NCI-H1105 treated with DMSO at 0.1 percent for 48 hours (cell line): ENCODE measurements at places on chromosomes 7 and 10.
A peak's percentile ranks its signal among the peaks of the same experiment; 100 is the strongest.

DNA sequence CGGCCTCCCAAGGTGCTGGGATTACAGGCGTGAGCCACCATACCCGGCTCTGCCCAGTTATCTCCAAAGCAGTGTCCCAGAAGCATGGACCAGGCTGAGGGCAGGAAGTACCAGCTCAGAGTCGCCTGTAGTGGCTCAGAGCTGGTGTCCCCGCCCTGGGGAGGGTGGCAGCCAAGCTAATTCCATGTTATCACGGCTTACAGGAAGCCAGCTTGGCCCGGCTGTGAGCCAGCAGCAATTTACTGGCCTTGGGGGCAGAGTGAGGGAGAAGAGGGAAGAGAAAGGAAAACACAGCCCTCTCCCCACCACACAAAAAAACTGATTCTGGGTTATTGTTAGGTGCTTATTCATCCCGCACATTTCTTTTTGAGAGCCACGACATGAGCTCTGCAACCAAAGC lies 88.1 kb downstream of the HIP1 start:
- no peak for DNase-seq

DNA sequence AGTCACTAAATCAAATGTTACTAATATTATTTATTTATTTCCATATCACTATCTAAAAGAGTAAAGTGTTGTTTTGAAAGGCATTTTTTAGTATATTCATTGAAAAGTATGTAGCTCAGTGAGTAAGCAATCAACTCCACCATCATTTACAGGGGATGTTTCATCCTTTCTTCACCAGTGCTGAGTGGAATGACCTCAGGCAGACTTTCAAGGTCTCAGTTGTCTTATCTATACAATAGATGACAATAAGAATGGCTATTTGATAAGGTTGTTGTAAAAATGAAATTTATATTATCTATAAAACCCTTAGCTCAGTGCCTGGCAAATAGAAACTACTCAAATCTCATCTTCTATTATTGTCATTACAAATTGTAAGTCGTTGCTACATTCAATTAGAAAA lies 204.3 kb upstream of the CSTF2T start:
- DNase-seq: no peak

DNA sequence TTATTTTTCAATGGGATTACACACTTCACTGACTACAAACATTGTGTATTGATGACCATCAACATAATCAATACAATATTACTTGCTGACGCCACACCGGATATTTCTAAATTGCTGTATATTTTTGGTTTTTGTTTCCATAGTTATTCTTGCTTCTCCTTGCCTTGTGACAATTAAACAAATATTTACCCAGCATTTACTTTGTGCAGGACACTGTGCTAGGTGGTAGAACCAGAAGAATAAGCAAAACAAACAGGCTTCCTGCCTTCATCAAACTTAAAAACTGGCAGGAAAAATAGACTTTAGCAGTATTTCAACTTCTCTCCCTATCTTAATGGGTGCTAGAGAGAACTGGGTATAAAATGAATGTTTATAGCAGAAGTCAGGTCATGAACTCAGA lies 50.6 kb downstream of the ZNF277 start:
- no peak for DNase-seq

DNA sequence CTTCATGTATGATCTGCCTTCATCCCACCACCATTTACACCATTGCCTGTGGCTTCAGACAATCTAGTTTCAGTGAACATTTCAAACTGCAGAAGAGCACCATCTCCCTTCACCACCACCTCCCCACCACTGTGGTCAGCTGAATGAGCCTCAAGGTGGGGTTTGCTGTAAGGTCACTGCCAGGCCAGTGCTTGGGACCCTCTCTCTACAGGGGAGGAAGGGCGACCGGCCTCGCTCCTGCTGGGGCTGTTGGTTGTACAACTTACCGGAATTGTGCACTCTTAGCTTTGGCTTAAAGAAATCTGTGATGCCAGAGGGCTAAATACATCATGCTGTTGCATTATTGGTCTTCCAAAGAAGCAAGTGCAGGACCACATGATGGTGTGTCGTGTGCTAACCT lies 26.6 kb downstream of the PFKP start:
- DNase-seq: no peak

- peak; percentile 61 for DNase-seq
These were observed 228.0 kb downstream of the TWIST1 start for GRCh38 chr7:18889436-18889835.

GRCh38 chr10:93566435-93567276 lies at the start of gene FFAR4:
FFAR4 (plus strand) TSS chr10:93566665; CDS start chr10:93566721, 56 bp downstream.
- peak; percentile 36 for DNase-seq

DNA sequence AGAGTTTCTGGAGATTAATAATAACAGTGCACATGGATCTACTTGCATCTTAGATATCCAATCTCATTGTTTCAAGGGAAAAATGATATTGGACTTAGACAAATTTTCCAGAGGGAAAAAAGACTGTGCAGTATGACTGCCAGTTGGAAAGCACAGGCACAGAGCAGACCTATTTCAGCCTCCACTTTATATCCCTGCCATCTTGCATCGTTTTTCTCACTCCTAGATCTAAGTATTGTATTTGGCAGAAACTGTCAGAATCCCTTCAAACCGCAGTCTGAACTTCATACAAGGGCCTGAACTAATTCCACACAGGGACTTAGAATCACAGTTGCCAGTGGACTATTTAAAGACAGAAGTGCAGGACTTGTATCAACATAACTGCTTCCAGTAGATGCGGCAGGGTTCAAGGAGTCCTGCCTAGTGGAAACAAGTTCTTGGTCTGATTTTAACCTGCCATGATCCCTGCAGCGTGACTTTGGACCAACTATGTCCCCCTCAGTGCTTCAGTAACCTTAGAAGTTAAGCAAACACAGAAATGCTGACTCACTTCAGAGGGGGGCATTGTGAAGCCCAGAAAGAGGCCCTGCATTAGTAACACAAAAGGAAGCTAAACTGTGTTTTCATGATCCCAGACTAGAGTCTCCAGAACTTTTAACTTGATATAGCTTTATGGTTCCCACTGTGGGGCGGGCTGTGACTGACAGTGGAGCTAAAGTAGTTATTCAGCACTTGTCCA lies 95.7 kb upstream of the PALS2 start:
- peak; percentile 15 for DNase-seq

DNA sequence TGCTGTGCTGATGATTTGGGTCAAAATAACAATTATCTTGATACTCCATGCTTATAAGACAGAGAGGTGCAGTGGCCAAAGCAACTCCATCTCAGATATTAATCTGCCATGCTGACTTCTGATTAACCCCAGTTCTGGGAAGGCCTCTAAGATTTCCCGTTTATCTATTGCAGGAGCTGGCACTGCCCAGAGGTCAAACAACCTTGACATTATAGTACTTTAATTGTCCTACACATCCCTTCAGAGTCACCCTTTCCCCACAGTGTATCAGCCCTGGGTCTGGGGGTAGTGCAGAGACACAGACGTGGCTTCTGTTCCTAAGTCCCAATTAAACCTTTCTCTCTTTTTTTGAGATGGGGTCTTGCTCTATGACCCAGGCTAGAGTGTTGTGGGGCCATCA lies 63.8 kb downstream of the PARD3 start:
- DNase-seq: no peak

GRCh38 chr7:51640841-51641240 lies 324.2 kb upstream of the COBL start:
- no peak for DNase-seq

GRCh38 chr7:37786741-37787569 lies 61.4 kb upstream of the NME8 start:
- no peak for DNase-seq

- DNase-seq: no peak
These were observed 38.7 kb downstream of the LAMB4 start for GRCh38 chr7:108091461-108091831.

- DNase-seq: no peak
These were observed 86.4 kb downstream of the TMEM106B start for GRCh38 chr7:12297283-12298108.
